ENCODE measurements at places on chromosomes 5 and 9.

- no peak for DNase-seq
These were observed 21.6 kb downstream of the ANKRD33B start for GRCh38 chr5:10585518-10585915.

DNA sequence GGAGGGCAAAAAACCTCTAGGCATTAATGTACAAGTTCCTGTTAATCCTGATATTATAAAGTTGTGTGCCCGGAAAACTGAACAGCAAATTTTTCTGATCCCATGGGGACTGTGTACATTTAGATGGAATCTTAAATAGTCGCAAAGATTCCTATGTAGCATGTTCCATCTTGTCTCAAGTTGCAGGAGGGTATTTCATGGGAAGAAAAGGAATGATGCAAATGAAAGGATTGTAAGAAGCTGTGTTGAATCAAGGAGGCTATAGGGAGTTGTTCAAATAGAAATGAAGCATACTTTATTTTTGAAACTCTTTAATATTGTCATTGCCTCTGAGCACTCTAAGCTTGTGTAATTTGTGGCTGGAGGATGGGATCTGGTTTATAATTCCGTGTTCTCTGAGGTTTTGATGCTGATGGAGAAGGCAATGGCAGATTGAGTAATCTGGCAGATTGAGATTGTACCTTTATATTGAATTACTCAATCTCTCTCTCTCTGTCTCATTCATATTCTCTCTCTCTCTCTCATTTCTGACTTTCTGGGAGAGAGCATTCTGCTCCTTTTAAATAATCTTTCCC lies 288.5 kb downstream of the OSTF1 start:
- no peak for DNase-seq

GRCh38 chr5:66849803-66850202 lies 253.6 kb downstream of the MAST4 start:
- DNase-seq: no peak

DNA sequence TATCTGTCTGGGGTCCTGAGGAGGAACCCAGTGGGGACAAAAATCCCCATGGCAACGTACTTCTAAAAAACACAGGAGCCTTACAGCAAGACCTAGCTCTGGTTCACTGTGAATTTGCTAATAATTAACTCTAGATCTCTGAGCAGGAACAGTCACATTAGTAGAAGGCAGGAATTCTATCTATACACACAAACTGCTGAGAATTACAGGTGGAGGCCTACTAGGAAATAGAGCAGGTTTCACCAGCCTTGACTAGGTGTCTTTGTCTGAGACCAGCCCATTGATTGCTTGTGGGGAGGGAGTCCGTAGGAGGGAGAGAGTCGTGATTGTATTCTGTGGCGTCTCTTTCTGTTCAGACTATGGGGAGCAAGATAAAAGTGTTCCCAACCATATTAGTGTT lies 44.8 kb downstream of the PRLR start:
- no peak for DNase-seq

DNA sequence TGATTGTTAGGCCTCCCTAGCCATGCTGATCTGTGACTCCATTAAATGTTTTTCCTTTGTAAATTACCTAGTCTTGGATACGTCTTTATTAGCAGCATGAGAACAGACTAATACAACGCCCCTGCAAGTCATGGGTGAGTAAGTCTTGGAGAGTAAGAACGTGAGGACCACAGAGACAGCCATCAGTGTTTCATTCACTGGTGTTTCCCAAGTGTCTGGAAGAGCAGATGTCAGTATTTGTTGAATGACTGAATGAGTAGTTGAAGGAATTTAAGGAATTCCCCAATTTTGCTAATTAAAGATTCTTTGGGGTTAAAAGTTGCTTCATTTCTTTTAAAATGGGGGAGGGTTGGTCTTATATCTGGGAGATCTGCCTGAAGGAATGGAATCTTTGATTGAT lies 178.8 kb downstream of the TRIO start:
- DNase-seq: no peak

GRCh38 chr5:10246761-10247160 lies 2.9 kb downstream of the ATPSCKMT start:
- DNase-seq: no peak

DNA sequence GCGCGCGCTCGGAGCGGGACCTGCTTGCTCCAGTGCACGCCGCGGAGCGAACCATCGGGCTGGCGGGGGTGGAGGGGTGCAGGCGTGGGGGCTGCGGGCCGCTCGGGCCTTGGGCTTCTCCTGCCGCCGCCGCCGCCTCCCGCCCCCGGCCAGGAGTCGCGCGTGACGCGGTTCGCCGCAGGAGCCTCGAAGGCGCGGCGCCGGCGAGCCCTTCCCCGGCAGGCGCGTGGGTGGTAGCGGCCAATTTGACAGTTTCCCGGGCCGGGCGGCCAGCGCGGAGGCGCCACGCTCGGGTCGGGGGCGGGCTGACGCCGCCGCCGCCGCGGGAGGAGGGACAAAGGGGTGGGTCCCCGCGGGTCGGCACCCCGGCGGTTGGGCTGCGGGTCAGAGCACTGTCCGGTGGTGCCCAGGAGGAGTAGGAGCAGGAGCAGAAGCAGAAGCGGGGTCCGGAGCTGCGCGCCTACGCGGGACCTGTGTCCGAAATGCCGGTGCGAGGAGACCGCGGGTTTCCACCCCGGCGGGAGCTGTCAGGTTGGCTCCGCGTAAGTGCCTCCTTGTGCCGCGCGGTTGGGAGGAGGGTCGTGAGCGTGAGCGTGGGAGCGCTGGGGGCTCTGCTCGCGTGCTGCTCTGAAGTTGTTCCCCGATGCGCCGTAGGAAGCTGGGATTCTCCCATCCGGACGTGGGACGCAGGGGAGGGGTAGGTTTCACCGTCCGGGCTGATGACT lies at the start of gene TJP2:
TSS of gene TJP2 (plus strand) at position 387 of the 725 bp plus-strand sequence. CDS start at position 483, 96 bp downstream.
- no peak for DNase-seq

- DNase-seq: no peak
These were observed 364.9 kb downstream of the ICE1 start for GRCh38 chr5:5787373-5787772.

- no peak for DNase-seq
These were observed 117.5 kb upstream of the NR5A1 start for GRCh38 chr9:124624735-124624992.

- DNase-seq: no peak
These were observed 12.9 kb downstream of the MYORG start for GRCh38 chr9:34363619-34364351.

DNA sequence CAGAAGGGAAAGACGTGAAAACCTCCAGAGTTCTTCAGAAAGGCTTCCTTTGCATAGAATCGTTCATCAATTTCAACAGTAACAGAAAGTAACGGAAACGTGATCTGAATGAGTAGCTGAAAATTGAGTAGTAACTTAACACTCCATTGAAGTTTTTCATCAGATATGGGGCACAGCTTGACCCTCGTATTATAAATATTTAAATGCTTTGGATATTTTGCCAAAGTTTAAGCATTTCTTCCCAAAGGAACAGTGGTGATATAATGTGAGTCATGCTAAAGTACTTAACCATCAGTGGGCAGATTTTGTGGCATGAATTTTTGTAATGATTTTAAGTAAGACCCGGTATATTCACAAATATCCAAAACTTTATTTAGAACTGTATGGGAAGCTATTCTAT lies 67.4 kb upstream of the ADAMTS19 start:
- DNase-seq: no peak

- no peak for DNase-seq
These were observed 71.8 kb downstream of the ADAMTSL1 start for GRCh38 chr9:18545636-18546360.

DNA sequence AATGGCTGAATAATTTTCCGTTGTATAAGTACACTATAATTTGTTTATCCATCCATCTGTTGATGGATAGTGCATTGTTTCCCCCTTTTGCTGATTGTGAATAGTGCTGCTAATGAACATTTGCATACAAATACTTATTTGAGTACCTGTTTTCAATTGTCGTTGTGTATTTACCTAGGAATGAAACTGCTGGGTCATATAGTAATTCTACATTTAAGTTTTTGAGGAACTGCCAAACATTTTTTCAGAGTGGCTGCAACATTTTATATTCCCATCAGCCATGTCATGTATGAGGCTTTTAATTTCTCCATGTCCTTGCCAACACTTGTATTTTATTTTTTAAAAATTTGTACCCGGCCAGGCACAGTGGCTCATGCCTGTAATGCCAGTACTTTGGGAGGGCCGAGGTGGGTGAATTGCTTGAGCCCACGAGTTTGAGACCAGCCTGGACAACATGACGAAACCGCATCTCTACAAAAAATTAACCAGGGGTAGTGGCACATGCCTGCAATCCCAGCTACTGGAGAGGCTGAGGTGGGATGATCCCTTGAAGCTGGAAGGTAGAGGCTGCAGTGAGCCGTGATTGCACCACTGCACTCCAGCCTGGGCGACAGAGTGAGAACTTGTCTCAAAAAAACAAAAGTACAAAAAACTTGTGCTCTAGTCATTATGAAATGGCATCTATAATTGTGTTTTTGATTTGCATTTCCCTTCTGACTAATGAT lies 2.2 kb upstream of the ANXA6 start:
- no peak for DNase-seq

DNA sequence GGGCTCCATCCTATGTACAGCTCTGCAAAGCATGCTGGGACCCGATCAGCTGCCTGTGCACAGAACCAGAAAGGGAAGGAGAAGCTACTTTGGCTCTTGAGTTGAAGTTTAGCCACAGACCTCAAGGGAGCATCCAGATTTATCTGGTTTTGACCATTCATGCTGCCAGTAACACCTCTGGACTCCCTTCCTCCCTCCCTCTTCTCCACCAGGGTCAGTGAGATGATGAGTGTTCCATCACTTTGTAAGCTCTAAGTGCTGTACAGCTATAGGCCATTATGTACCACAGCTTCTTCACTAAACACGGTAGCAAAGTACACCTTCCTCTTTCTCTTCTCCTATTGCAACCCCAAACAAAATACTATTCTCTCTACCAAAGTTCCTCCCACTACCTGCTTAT lies 77.9 kb downstream of the GLIS3 start:
- no peak for DNase-seq

- DNase-seq: no peak
These were observed 167.4 kb downstream of the GAPVD1 start for GRCh38 chr9:125428902-125429467.

- DNase-seq: no peak
These were observed 442.2 kb upstream of the MPDZ start for GRCh38 chr9:13721481-13722235.

- DNase-seq: peak; percentile 36
These were observed 1.0 kb downstream of the FOXE1 start for GRCh38 chr9:97853844-97854695.

DNA sequence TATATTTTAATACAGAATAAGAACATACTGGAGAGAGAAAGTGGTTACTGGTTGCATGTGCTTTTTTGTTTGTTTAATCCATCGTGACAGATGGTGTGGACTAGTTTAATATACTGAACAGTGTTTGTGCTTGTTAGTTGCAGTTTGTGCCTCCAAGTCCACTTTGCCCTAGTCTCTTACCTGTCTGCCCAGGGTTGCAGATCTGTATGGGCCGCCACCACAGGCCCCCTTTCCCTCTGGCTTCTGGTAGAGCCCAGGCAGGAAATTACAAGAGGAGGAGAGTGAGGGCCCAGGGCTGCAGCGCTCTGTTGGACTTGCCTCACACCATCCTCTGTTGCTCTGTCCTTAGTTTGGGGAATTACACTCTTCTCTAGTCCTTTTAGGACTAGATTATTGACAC lies 166.4 kb downstream of the KDM4C start:
- no peak for DNase-seq

DNA sequence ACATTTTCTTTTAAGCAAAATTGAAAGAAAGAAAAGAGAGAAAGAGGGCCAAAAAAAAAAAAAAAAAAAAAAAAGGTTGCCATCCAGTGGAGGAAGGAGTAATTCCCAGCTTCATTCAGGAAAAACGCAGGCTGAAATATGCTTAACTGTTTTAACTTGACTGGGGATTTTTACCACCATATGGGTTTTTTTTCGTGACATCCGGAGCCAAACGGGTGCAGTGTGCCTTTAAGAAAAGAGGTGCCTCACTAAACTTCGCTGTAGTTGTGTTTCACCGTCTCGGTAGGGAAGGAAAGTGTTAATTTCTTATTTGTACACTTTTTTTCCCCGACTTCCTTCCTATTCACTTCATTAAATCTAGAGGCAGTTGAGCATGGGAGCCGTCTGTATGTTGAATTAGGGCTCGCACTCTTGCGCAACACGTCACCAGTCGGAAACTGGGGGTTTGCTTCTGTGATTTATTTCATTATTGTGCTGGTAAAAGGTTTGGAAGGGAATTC lies 143.0 kb downstream of the SMARCA2 start:
- peak; percentile 24 for DNase-seq

GRCh38 chr9:89712283-89712682 lies 107.5 kb downstream of the GADD45G start:
- DNase-seq: no peak

GRCh38 chr9:82546136-82546535 lies 516.8 kb downstream of the RASEF start:
- DNase-seq: no peak

DNA sequence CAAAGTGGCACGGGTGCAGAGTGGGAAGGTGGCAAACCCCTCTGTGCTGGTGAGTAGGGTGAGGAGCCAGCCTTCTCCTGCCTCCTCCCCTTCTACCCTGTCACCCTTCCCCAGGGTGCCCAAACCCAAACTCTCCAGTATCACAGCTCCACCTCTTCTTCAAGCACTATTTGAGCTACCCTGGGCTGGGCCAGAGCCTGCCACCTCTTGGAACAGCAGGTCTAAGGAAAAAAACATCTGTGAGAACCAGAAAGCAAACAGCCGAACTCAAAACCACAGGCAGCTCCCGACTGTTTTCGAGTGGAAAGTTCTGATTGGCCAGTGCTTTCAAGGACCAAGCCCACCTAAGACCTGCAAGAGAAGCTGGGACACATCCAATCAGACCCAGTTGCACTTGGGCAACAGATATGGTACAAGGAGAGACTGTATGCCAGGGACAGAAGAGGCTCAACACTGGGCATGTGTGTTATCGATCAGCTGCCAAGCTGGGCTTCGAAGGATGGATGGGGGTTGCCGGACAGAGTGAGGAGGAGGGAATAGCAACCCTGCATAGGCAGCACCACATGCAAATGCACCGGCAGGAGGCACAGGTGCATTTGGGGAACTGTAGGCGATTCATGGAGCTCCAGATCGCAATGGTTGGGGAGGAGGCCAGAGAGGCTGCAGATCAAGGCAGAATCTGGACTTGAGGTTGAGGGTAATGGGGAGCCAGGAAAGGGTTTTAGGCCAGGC lies 19.7 kb downstream of the ACSL6 start:
- DNase-seq: no peak

DNA sequence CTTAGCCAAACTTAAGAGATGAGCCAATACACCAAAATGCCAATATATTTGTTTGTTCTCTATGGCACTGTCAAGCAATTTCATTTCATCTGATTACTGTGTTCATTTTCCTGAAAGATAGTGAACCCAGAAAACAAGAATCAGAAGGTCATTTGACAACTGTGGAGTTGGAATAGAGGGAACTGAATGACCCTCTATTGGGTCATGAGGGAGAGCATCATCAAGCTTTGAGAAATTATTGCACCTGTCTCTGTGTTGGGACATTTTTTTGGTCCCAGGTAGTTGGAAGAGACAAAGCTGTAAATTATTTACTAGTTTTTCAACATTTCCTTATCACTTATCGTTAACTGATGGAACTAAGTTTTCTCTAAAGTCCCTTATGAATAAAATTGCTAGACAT lies 129.4 kb downstream of the GHR start:
- DNase-seq: no peak
